ENCODE measurements at places on chromosomes 2 and 18.

DNA sequence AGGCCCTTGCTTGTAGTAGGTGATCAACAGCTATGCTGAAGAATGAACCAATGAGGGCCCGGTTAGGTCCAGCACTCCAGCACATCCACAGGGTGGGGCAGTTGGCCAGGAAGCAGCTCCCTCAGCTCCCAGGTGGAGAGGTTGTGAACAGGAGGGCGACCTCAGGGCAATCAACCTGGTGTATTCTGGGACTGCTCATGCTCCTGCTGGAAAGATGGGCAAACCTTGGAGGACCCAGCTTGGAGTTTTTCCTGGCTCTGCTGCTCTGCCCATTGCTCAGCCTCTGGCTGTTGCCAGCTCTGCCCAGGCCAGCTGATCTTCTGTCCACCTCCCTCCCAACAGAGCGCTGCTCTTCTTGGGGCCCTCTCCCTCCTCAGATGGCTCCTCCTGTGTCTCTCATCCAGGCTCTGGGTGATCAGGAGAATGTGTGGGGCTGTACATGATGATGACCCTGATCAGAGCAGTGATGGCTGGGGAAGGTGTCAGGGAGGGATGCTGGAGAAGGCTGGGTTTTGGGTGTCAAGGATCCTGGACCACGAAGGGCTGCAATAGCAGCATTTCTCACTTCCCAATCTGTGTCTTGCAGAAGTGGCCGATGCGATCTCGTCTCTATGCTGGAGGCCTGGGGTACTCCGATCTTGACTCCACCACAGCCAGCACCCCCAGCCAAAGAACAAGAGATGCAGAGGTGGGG, 3.4 kb downstream of the TCF23 start:
- DNase-seq: no peak

GRCh38 chr2:190572246-190572645, 37.7 kb upstream of the NEMP2 start:
- DNase-seq: no peak

GRCh38 chr2:119435081-119435952, 3.7 kb downstream of the TMEM37 start:
- no peak for DNase-seq

- DNase-seq: no peak
These were observed 4.2 kb upstream of the PROC start for GRCh38 chr2:127413782-127414637.

- DNase-seq: no peak
These were observed 123.7 kb upstream of the ZNF516 start for GRCh38 chr18:76618721-76619120.

DNA sequence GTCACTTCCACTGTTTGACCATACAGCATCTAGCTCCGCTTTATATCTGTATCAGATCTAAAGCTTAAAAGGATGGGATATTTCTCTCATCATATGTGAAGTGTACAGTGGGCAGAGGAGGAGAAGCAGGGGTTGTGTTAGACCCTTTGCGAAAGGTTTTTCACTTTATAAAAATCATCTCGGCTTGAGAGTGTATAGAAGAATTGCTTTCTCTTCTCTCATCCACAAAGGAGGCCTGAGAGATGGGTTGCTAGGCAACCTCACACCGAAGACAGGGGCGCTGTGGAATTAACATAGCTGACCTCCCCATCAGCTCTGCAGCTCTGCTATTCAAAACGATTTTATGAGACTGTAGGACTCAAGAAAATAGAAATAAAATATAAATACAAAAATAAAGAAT, 70.2 kb upstream of the GALNT3 start:
- DNase-seq: no peak

GRCh38 chr2:105557021-105557920, 158.4 kb upstream of the FHL2 start:
- DNase-seq: no peak

- peak; percentile 19 for DNase-seq
These were observed 85.8 kb downstream of the UXS1 start for GRCh38 chr2:106108351-106108750.

DNA sequence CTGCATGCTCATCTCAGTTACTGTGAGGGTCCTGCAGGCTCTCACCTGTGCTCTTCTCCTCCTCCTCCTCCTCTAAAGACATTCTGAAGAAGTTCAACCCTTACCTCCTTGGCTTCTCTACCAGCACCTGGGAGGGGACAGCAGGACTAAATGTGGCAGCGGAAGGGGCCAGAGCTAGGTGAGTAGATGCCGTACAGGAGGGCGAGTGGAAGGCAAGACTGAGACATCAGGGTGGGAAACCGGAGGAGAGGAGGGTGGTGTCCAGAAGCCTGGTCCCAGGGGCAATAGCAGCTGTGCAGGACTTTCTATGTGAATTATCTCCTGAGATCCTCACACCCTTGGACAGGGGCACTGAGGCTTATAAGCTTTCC, 124.9 kb downstream of the PLB1 start:
- DNase-seq: peak; percentile 25

DNA sequence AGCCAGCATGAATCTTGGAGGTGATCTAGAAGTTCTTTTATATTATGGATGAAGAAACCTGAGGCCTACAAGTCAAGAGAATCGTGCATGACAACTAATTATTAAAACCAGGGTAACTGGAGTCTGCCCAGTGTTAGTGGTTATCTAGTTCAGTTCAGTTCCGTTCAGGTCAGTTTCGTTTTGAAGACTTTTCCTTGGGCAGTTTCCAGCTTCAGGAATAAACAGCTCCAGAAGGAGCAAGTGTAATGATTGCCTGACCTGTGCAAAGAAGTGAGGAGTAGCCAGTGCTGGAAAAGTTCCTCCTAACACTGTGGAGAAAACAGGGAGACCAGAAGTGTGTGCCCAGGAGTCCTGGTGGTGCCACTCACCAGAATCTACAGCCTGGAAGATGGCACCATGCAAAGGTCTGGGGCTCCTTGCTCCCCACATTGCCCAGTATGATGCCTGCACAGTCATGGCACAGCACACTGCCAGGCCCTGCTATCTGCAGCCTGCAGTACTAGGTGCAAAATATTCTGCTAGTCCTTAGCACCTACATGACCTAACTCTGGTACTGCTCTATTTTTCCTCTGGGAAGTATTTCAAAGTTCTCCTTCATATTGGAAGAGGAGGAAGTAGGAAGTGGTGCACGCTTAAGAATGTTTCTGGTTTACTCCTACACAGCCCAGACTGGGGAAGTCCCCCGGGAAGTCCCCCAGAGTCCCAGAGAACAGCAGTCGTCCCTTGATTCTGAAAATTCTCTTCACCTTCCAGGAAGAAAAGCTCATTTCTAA, 65.8 kb downstream of the SUMO1 start:
- peak; percentile 16 for DNase-seq

GRCh38 chr2:21819454-21819853, 695.7 kb downstream of the TDRD15 start:
- DNase-seq: no peak

DNA sequence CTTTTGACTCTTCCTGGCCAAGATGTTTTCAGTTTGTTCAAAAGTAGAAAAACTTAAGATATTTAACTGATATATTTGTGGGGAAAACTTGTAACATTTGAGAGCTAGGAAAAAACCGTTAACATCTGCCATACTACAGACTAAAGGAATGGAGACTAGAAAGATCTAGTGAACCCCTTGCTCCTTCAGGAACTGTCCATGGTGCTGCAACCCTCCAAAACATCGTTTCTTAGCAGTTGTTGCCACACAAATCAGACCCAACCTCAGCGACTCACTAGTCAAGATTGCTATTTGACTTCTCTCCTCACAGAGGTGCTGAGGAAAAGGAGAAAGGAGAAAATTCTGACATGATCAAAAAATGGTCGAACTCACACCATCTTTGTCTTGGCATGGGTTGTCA, 393.8 kb upstream of the LYPD1 start:
- DNase-seq: no peak

- DNase-seq: no peak
These were observed 369.4 kb upstream of the HNRNPA3 start for GRCh38 chr2:176843208-176843607.

DNA sequence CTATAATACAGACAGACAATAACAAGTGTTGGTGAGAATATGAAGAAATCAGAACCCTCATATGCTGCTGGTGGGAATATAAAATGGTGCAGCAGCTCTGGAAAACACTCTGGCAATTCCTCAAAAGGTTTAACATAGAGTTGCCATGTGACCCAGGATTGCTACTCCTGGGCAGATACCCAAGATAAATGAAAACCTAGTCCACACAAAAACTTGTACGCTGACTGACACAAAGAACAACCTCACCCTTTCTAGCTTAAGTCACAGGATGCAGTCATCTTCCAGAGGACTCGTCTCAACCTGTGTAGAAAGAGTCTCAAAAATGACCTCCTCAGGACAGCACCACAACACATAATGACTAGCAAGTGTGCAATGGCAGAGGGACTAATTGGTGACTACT, 71.6 kb upstream of the ACAA2 start:
- no peak for DNase-seq
